ENCODE measurements at places on chromosomes 11 and 22.

DNA sequence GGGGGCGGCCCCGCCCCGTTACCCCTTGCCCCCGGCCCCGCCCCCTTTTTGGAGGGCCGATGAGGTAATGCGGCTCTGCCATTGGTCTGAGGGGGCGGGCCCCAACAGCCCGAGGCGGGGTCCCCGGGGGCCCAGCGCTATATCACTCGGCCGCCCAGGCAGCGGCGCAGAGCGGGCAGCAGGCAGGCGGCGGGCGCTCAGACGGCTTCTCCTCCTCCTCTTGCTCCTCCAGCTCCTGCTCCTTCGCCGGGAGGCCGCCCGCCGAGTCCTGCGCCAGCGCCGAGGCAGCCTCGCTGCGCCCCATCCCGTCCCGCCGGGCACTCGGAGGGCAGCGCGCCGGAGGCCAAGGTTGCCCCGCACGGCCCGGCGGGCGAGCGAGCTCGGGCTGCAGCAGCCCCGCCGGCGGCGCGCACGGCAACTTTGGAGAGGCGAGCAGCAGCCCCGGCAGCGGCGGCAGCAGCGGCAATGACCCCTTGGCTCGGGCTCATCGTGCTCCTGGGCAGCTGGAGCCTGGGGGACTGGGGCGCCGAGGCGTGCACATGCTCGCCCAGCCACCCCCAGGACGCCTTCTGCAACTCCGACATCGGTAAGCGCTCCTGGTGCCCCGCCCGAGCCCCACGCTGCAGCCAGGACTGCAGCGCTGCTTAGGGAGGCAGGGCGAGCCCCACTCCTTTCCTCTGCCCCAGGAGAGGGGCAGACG lies at the start of gene TIMP3:
Gene TIMP3 (plus strand): TSS at position 169 of the 700 bp plus-strand sequence. CDS start 297 bp downstream, at position 466.
- peak; percentile 84 for DNase-seq

- DNase-seq = no peak
Observed at GRCh38 chr11:62398011-62398994, 20.5 kb upstream of the SCGB1A1 start.

DNA sequence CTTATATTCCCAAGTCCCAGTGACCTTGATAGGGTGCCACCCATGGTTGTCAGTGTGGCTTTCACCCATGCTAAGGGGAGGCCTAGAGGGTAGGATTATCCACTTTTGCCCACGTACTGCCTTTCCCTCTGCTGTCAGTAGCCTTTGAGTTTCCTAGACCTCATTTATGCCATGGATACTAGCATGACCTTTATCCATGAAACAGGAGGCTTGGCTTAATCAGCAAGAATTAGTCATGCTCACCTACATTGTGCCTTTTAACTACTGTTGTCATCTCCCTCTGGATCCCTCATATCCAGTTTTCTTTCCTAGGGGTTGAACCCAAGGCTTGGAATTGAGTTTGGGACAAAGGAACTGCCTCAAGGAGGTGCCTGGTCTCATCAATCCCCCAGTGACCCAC lies 716.7 kb downstream of the NTM start:
- no peak for DNase-seq

GRCh38 chr11:46511342-46511741 lies 82.5 kb downstream of the AMBRA1 start:
- DNase-seq = no peak

GRCh38 chr22:17359501-17359900 lies 9.8 kb upstream of the CECR2 start:
- DNase-seq = no peak

GRCh38 chr22:45968751-45969413 lies 8.1 kb downstream of the WNT7B start:
- DNase-seq = no peak

GRCh38 chr11:18501629-18502028 lies 25.1 kb downstream of the TSG101 start:
- no peak for DNase-seq

- no peak for DNase-seq
Observed at GRCh38 chr22:49449377-49449776, 378.3 kb downstream of the BRD1 start.

DNA sequence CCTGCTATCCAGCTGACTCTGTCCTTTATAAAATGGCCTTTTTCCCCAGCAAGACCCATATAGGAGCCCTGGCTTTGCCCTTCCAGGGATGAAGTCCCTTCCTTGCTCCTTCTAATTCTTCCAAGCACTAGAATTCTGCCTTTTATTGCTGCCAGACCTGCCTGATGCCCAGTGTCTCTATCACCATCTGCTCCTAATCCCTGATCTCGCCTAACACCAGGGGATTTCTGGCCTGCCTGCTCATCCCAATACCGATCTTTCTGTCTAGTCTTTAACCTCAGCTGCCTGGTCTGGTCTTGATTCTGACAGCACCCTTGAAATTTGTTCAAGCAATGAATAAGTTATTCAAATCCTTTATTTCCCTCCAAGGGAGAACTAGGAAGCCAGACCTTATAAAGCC lies 150.2 kb downstream of the SPON1 start:
- DNase-seq = peak; percentile 93

GRCh38 chr11:65204143-65204542 lies 22.4 kb downstream of the CAPN1 start:
- DNase-seq = no peak

GRCh38 chr11:199782-200181 lies 6.9 kb downstream of the SCGB1C1 start:
- DNase-seq = no peak

GRCh38 chr11:33708985-33709384 lies 8.4 kb upstream of the C11orf91 start:
- no peak for DNase-seq

DNA sequence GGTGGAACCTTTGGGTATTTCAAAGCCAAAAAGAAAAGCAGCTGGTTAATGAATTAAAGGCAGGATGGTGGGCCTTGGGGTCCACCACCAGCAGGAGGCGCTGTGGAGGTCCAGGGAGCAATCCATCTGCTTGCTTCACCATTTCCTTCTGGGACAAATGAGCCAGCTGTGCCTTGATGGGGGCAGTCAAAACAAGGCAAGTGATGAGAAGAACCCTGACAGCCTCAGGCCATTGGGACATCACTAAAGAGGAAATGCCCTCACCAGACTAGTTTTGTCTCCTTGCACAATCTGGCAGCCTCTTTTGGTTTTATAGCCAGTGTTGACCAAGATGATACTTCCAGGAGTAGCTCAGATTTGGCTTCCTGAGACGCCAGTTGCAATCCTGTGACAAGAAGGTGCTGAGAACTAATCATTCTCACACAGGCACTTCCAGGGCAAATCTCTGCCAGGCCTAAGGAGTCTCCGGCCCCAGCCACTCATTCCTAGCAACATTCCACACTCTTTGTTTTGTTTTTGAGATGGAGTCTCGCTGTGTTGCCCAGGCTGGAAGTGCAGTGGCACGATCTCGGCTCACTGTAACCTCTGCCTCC lies 38.2 kb upstream of the WEE1 start:
- DNase-seq = peak; percentile 72

GRCh38 chr11:225734-226453 lies 10.2 kb downstream of the SIRT3 start:
- DNase-seq = peak; percentile 80

- no peak for DNase-seq
Observed at GRCh38 chr11:47532597-47533213, 20.2 kb downstream of the CELF1 start.

DNA sequence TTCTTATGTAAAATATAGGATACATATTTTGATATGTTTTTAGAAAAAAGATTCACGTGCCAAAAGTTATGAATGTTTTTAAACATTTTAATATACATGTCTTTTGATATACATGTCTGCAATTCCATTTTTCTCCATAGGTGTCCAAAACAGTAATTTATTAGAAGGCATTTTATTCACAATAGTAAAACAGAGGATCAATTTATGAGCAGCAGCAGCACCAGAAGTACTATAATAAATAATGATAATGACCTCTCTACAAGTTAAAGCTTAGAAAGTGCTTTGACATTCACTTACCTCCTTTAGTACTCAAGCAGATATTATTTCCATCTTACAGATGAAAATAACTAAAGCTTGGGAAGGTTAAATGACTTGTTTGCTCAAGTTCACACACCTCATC lies 96.7 kb upstream of the DBX1 start:
- DNase-seq = no peak

- DNase-seq = no peak
Observed at GRCh38 chr11:64696045-64696444, 27.0 kb downstream of the NRXN2 start.

- DNase-seq = no peak
Observed at GRCh38 chr11:96027021-96027420, 103.1 kb upstream of the MTMR2 start.

Measured in NCI-H82 (cell line).